ENCODE measurements at places on chromosomes 3 and 15. TPM values are rescaled to one million over a fixed set of nuclear protein-coding genes. Genes with fewer than 3 reads are reported as not detected.
A peak's percentile ranks its signal among the peaks of the same experiment; 100 is the strongest.

SLC6A11 gene
- not detected for total RNA-seq

DNA sequence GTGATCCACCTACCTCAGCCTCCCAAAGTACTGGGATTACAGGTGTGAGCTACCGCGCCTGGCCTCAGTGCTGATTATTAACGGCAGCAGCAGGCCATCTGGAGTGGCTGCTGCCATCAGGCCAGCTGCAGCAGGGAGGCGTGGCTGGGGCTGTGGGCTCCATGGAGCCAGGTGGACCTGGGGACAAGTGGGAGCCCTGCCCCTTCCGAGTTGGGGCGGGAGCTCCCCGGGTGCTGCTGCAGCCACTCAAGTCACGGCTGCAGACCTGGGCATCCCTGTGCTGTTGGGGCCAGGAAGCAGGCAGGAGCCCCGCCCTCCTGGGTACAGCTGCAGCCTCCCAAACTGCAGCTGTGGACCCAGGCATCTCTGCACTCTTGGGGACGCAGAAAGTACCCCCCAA lies 23.9 kb downstream of the LRRC49 start:
- no peak for DNase-seq

DNA sequence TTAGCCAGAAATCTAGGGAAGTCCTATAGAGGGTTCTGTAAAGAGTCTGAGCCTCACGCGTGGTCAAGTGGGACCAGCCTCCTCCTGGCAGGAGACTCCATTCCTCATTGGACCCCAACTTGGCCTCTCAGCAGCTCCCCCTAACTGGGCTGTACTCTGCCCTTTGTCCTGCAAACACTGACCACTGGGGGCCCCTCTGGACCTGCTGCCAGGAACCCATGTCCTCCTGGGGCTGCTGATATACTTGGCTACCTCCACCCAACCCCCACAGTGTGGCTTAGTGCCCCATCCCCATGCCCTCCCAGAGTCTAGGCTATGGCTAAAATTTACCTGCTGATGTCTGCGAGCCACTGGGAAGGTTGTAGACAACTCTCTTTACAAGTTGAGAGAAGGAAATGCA lies 62.7 kb downstream of the UBP1 start:
- no peak for DNase-seq

GRCh38 chr3:23665741-23666140 lies 140.0 kb upstream of the UBE2E1 start:
- DNase-seq = no peak

SHF gene
- total RNA-seq = 20.4 TPM

GRCh38 chr3:112671930-112672715 lies 31.2 kb upstream of the CCDC80 start:
- DNase-seq = no peak

DNA sequence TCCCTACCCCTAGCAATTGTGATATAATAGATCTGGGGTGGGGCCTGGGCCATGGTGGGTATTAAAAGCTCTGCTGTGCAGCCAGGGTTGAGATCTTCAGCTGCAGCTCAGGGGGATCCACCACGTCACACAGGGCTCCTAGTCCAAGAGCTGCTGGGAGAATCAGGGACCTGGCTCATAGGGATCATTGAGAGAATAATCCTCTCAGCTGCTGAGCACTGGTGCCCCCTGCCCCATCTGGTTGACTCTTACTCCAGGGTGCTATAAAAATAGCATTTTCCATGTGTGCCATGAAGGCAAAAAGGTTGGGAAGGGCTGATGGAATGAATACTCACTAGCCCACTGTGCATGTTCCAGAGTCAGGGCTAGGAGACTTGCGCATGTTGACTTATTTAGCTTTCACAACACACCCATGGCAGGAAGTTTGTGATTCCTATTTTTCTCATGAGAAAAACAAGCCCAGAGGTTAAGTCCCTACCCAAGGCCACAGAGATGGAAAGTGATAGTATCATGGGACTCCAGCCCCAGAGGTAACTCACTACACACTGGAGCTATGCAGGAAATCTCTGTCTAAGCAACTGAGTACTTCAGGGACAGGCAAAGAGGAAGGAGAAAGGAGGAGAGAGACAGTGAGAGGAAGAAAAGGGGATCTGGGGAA lies 94.6 kb upstream of the HERC1 start:
- no peak for DNase-seq

GRCh38 chr3:63791974-63792373 lies 27.1 kb upstream of the C3orf49 start:
- DNase-seq = no peak

- DNase-seq = peak; percentile 14
Observed at GRCh38 chr3:17964108-17964507, 221.7 kb upstream of the TBC1D5 start.

IL16 gene
- 106 TPM for total RNA-seq

- DNase-seq = no peak
Observed at GRCh38 chr3:102096066-102096465, 246.8 kb downstream of the NFKBIZ start.

TUSC7 gene
- not detected for total RNA-seq

DNA sequence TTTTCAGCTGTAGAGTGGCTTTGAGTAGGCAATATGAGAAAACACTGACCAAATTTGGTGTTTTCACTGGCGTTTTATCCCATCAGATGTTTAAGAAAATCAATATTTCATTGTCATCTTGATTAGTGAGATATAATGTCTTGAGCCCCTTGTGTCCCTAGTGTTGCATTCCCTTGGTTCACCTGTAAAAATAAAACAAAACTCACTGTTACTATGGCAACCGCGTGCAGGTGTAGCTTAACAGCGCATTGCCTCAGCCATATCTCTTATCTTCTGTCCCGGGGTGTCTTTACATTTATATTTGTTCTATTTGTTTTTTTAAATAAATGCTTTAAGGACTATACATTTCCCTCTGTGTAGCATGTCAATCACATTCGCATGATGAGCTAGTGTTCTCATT lies 551.6 kb downstream of the ZIC1 start:
- DNase-seq = no peak

DNA sequence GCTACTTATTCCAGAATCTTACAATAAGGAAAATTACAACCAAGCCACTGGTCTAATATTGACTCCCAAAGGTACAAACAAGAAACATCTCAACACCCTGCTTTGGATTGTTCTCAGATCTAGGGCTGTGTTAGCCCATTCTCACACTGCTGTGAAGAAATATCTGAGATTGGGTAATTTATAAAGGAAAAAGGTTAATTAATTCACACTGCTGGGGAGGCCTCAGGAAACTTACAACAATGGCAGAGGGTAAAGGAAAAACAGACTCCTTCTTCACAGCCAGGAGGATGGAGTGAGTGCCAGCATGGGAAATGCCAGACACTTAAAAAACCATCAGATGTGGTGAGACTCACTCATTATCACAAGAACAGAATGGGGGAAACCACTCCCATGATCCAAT lies 208.3 kb downstream of the ULK4 start:
- no peak for DNase-seq

Data from activated naive CD8-positive, alpha-beta T cell treated with anti-CD3 and anti-CD28 coated beads for 36 hours (primary cell).